Kidney capillary endothelial cell (primary cell): ENCODE measurements at places on chromosomes 4 and X.

DNA sequence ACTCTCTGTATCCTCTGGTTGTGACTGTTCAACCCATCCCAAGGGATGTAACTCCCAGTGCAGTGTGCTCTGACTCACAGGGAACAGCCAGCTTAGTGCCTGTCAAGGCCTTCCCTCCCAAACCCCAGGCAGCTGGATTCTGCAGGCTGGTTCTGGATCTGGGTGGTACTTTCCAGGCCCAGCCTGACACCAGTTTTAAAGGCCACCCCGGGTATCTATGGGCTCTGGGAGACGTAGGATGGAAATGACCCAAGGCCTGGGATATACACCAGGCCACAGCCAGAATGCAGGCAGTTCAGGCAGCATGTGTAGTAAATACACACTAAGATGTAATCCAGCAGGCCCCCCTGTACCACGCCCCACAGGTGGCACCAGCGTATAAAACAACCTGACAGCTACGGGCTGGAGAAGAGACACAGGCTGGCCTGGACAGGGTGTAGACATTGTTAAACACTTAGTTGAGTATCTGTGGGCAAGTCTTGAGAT, 64.2 kb downstream of the SPINK2 start:
- peak; percentile 73 for DNase-seq

DNA sequence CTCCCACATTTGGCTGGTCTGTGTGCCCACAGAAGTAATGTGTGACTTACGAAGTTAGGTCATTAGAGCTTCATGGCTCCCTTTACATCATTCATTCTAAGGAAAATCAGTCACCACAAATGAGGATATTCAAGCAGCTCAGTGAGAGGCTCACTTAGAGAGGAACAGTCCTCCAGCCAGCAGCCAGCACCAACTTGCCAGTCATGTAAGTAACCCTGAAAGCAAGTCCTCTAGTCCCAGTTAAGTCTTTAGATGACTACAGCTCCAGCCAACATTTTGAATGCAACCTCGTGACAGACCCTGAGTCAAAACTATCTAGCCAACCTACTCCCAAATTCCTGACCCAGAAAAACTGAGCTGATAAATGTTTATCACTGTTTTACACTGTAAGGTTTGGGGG, 71.3 kb downstream of the LRBA start:
- DNase-seq = no peak

DNA sequence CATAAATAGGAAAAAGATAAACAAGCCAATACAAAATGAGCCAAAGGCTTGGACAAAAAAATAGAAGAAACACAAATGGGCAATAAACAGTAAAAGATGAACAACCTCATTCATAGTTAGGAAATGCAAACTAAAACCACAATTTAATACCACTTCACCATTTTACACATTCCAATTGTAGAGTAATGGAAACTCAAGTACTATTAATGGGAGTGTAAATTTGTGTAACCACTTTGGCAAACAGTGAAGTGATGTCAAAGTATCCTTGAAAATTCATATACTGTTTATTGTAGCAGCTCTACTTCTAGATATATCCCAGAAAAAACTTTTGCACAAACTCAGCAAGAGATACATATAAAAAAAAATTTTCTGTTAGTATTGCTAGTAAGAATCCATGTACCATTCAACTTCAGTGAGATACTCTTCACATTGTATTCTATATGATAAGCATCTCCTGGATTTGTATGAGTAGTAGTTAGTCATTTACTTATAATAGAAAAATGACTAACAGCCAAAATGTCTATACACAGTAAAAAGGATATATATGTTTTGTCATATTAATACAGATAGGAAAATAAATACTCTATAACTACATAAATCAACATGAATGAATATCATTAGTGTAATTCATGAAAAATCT, 229.8 kb downstream of the DKK2 start:
- DNase-seq = no peak

DNA sequence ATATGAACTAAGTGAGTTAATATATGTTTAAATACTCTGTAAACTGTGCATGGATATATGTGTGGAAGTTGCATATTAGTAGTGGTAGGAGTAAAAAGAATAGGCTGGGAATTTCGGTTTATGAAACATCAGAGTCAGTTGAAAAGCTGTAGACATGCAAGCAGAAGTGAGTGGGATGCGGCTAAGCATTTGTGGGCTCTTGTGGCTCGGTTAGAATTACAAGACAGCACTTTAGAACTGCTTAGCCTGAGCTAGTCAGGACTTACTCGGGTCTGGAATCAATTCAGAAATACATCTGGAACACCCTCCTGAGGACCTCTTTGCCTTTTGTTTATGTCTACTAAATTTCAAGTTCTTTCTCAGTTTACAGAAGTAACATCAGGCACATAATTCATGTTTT, 93.6 kb downstream of the AFF2 start:
- no peak for DNase-seq

DNA sequence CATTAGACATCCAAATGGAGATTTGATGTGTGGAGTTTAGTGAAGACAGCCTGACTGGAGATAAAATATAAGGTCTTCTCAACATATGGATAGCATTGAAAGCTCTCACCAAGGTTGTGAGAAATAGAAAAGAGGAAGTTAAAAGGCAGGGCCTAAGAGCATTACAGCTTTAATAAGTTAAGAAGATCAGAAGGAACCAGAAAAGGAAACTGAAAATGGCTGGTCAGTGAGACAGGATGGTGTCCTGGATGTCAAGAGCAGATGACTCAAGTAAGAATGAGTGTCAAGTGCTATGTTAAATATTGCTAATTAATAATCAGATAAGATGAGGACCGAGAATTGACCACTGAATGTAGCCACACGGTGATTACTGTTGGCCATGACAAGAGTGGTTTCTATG, 642.9 kb downstream of the STPG2 start:
- DNase-seq = no peak

- DNase-seq = no peak
Observed at GRCh38 chrX:16814597-16814996, 28.3 kb downstream of the TXLNG start.

- no peak for DNase-seq
Observed at GRCh38 chr4:104451573-104451972, 43.1 kb downstream of the CXXC4 start.

DNA sequence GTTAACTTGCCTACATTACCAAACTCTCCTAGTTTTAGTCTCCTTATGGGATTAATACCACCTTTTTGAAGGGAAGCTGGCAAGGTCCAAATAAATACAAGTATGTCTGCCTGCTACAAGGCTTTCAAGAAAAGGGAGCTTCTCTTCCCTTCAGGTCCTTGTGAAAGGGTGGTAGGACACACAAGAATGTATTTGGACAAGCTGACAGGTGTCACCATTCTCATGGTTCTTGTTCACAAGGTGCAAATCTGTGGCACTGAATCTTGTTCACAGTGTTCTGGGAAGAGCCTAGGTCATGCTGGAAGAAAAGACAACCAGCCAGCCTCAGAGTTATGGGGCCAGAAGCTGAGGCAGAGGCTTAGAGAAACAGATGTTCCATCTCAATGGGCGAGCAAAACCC, 41.9 kb downstream of the GPC3 start:
- DNase-seq = no peak

GRCh38 chr4:89356086-89356485, 48.5 kb upstream of the GPRIN3 start:
- DNase-seq = no peak

DNA sequence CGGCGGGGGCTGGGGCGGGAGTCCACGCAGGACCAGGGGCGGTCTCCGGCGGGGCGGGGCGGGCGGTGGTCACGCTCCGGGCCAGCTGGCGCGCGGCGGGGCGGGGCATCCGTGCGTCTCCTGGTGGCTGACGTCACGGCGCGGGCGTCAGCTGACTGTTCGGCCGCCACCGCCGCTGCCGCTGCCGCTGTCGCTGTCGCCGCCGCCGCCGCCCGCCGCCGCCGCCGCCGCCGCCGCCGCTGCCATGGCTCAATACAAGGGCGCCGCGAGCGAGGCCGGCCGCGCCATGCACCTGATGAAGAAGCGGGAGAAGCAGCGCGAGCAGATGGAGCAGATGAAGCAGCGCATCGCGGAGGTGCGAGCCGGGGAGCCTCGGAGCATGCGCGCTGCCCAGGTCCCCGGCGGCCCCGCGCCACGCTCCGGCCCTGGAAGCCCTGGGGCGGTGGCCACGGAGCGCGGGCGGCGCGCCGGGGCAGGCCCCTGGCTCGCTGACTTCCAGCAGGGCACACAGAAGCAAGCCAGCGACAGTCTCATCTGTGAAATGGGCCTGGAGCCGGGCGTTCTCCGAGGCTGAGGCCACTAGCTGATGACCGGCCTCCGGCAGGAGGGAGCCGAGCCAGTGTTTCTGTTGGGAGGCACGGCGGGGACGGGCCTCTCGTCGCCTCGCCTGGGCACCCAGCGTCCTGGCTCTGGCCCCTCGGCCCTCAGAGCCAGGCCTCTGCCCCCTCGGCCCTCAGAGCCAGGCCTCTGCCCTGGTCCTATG, at the start of gene FAM50A:
Gene FAM50A, plus strand, starts transcription at position 150 of the 763 bp plus-strand sequence. Its CDS starts 95 bp downstream, at position 245.
- DNase-seq = no peak

GRCh38 chr4:158169506-158169905, 3.3 kb downstream of the GASK1B start:
- no peak for DNase-seq

- no peak for DNase-seq
Observed at GRCh38 chrX:16207634-16208033, 40.4 kb downstream of the MAGEB17 start.

DNA sequence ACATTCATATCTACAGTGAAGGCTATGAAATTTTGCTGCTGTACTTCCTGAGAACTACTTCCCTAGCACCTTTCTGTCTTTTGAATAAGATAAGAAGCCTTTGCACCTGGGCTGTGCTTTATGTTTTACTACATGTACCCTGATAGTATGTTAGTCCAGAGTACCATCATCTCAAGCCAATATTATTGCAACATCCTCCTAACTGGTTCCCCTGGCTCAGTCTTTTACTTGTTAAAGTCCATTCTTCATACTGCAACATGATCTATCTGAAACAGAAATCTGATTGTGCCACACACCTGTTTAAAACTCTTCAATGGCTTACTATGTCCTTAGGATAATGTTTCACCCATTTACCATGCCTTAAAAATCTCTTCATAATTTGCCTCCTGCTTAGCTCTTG, 102.3 kb downstream of the AGTR2 start:
- DNase-seq = no peak
